ENCODE measurements at places on chromosomes 2 and 18. TPM values are rescaled to one million over a fixed set of nuclear protein-coding genes. Genes with fewer than 3 reads are reported as not detected.

The TEKT4 gene
- 0.20 TPM for polyA plus RNA-seq

The SNTG2 gene
- 3.2 TPM for polyA plus RNA-seq

The SLC14A1 gene
- 1.7 TPM for polyA plus RNA-seq

The FOXD4L1 gene
- 0.60 TPM for polyA plus RNA-seq

The ANKRD30B gene
- polyA plus RNA-seq, result 0.62 TPM

The PDE1A gene
- polyA plus RNA-seq, result 24.0 TPM

The CDH7 gene
- polyA plus RNA-seq, result 17.2 TPM

The ICOS gene
- not detected for polyA plus RNA-seq

The IL1A gene
- polyA plus RNA-seq, result 0.17 TPM

The ABCA12 gene
- 0.62 TPM for polyA plus RNA-seq

The CACNB4 gene
- polyA plus RNA-seq, result 15.5 TPM

The FOXI3 gene
- polyA plus RNA-seq, result 0.22 TPM

The SCYGR4 gene
- polyA plus RNA-seq, result not detected

The MARCHF4 gene
- 0.08 TPM for polyA plus RNA-seq

The CHRND gene
- 0.96 TPM for polyA plus RNA-seq

GRCh38 chr18:63895190-63895589, 7.7 kb downstream of the SERPINB2 start:
- no peak for DNase-seq

DNA sequence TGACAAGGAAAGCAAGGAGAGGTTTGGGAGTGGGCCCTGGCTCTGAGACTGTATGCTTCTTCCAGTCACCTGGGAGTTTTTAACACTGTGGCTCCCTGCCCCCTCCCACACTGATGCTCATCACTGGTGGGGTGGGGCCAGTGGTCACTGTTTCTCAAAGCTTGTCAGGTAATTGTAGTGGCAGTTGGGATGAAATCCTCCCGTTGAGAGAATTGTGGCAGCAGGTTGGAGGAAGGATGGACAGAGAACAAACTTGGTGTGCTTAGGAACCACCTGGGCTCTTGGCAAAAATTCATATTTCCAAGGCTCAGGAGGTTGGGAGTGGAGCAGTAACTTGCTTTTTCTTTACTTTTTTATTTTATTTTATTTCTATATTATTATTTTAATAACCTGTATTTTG, 25.1 kb downstream of the DGKD start:
- no peak for DNase-seq

DNA sequence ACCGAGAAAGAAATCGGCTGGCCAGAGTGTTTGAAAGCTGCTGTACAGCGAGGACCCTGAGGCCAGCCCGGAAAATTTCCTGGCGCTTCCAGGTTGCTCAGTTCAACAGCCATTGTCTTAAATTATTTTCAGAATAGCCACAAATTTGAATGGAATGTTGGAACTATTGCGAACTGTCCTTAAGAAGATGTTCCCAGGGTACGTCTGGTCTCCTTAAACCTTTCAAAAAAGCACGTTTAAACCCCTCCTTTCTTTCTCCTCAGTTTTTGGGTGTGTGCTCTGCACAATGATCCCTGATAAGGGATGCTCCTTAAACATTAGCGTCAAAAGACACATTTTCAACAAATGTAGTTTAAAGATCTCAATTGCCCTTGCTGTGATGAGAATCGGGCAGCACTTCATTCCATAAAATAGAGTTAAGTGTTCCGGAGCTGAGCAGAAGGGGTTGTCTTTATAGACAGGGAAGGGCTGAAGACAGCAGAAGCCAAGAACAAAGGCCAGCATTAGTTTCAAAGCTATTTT, 14.5 kb upstream of the LPIN2 start:
- no peak for DNase-seq

- DNase-seq, result no peak
These were observed 91.0 kb downstream of the MARCHF4 start for GRCh38 chr2:216281316-216281715.

DNA sequence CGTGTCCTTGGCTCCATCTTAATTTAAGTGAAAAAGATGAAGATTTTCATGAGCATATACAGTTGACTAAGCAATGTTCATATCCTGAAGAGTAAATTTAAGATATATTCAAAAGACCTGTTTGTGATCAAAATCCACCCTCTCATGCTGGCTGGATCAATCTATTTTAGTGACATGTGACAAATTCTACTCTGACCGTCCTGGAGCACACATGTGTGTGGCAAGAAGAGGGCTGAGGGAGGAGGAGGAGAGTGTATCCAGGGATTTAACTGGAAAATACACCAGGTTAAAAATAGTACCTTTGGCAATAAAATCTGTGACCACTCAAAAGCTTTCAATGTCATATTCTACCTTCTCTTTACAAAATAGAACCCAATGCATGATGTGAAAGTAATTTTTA, 228.7 kb downstream of the PID1 start:
- DNase-seq, result no peak

- no peak for DNase-seq
These were observed 321.5 kb upstream of the TANK start for GRCh38 chr2:160838691-160839090.

DNA sequence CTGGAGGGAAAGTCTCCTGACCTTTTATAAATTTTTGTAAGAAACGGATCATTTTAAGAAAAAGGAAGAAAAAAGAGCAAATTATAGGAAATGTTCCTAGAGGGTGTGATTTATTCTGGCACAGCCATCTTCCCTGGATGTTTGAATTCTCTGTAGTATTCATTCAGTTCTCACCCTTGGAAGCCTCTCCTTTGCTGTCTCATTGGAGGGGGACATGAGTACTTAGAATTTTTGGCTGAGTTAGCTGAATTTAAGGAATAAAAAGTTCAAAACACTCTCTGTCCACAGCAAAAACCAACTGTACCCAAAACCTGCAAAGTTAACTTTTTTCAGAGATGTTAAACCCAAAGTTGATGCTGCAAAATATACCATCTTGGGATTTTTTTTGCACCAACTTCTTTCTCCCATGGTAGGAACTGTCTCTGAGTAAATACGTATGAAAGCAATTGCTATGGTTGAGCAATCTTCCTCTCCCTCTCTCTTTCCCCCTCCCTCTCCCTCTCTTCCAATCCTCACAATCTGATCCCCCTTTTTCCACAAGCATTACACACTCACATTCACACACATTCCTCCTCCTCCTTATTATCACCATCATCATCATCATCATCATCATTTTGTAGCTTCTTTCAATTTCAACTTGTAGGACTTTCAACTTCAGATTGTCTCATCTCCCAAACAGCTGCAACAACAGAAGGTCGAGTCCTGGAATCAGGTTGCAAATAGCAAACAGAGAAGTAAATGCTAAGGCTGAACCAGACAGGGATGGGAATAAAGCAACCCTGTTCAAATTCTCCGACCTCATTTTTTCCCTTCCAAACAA, 183.7 kb downstream of the GFPT1 start:
- no peak for DNase-seq

DNA sequence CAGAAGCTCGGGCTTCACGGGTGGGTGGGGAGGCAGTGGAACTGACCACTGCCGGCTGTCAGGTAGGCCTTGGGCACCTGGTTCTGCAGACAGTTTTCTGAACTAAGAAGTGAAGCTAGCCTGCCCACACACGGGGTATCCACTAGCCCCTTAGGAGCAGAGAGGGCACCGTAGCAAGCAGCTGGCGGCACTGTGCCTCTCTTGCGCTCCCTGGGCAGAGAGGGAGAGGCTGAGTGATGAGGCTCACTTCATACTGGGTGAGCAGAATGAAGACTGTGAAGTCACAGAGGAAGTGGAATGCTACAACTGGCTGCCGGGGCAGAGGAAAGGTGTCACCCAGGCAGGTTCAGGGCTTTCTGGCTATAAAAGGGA, 753 bp downstream of the ITPRIPL1 start:
- DNase-seq, result no peak

DNA sequence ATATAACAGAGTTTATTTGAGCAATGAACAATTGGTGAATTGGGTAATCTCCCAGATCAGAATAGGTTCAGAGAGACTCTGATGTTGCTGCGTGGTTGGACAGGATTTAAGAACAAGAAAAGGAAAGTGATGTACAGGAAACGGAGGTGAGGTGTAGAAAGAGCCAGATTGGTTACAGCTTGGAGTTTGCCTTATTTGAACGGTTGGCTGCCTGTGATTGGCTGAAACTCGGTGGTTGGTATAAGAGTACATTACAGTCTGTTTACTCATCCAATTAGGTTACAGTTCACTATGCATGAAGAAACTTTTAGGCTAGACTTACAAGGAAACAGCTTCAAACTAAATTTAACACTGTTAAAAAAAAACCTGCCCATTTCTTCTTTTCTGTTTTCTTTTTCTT, 68.0 kb upstream of the CABLES1 start:
- DNase-seq, result no peak

DNA sequence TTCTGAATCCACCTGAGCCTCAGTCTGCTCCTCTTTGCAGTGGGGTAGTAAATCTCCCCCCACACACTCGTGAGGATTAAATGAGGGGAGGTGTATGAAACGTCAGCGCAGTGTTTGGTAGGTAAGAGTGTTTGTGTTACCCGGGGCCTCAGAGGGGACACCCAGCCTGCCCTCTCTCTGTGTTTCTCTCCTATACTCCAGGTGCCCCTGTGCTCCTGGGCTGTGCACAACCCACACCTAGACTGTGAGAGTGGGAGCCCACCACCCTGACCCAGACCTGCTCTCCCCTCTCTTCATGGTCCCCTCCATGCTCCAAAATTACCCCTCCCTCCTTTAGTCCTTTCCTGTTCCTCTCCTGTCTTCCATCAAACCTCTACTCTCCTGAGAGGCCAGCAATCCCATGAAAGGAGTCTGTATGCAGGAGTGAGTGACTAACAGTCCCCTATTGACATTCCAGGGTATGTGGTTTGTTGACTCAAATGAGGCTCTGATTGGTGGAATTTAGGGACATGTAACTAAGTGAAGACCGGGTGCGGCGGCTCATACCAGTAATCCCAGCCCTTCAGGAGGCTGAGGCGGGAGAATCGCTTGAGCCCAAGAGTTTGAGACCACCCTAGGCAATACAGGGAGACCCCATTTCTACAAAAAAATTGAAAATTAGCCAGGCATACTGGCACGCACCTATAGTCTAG, 10.4 kb downstream of the CIB4 start:
- DNase-seq, result no peak

- DNase-seq, result no peak
These were observed 38.0 kb downstream of the AKAIN1 start for GRCh38 chr18:5159080-5159479.

DNA sequence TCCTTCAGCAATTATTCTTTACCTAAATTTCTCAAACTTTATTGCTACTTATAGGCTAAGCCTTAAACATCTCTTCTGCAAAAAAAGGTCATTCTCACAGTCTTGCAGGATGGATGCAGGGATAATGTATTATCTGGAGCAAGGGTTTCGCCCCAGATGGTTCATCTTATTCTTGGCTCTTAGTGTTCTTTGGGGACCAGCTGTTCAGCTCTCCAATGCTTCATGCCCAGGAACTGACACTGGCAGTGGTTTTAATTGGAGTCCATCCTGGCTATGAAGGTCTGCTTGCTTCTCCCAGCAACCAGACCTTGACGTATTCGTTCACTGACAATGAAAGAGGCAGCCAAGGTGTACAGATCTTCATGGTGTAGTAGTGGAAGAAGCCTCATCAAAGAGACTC, 331.9 kb downstream of the SLC8A1 start:
- no peak for DNase-seq

DNA sequence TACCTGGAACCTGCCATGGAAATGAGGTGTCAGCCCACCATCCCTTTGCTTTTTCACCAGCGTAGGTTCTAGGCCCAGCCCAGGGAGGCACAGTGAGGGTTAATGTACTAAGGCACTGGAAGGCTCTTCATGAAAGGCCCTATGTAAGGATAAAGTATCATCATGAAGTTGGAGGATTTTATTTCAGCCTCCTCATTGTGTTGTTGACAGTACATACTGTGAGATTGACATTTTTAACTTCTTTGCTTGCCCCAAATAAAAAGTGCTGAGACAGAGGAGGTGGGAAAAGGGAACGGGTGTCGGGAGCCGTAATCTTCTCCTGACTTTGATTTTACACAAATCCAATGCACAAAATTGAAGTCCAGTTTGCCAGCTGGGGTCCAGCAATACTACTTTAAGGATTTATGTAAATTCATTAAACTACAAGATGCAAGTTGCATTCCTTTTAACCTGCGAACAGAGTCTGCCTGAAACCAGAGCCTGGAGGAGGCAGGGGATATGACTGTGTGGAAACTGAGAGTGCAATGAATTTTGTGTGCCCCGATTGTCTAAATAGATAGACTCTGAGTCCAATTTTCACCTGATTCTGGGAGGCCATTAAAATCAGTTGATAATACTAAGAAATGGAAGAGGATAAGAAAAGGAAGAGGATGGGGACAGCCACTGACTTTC, 5.4 kb upstream of the NCKAP5 start:
- DNase-seq, result peak; percentile 59

DNA sequence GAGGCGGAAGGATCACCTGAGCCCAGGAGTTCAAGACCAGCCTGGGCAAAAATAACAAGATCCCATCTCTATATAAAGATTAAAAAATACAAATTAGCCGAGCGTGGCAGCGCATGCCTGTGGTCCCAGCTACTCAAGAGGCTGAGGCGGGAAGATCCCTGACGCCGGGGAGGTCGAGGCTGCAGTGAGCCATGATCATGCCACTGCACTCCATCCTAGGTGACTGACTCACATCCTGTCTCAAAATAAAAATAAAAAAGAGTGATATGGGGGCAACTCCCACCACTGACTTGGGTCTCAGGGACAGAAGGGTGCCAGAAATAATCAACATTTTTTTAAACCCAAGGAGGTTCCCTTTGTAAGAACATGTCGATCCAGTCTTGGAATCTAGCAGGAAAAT, 37.6 kb downstream of the ZNF516 start:
- DNase-seq, result no peak

- DNase-seq, result no peak
These were observed 1469.7 kb upstream of the PIK3C3 start for GRCh38 chr18:40485318-40485717.

- no peak for DNase-seq
These were observed 99.8 kb upstream of the FSIP2 start for GRCh38 chr2:185638771-185639170.

- DNase-seq, result no peak
These were observed 16.2 kb downstream of the GALM start for GRCh38 chr2:38682008-38682575.

GRCh38 chr2:197122821-197123220, 187.8 kb downstream of the ANKRD44 start:
- no peak for DNase-seq

GRCh38 chr18:46946656-46947282, 29.4 kb downstream of the KATNAL2 start:
- DNase-seq, result peak; percentile 85

DNA sequence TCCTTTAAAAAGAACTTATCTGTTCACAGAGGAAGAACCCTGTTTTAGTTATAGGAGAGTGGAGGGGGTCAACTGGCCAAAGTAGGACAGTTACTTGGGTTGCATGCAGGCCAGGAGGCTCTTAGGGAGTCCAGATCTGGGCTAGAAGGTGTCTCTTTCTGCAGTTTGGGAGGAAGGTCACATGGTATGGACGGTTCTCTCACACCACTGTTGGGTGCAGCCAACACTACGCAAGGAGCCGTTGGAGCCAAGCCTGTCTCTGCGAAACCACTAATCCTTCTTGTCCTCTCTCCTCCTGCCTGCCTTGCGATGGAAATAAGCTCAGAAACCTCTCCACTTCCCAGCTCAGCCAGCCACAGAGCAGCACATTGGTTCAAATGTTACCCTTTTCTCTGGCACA, 105.9 kb upstream of the TGFA start:
- no peak for DNase-seq
